Stimulated activated memory B cell treated with anti-CD40 and anti-IgM and Interleukin-4, amounts not matched to agents 10 μg/mL and 1 μg/mL and 100 μg/mL, for 72 hours (primary cell): ENCODE measurements at places on chromosomes 7 and 10.

DNA sequence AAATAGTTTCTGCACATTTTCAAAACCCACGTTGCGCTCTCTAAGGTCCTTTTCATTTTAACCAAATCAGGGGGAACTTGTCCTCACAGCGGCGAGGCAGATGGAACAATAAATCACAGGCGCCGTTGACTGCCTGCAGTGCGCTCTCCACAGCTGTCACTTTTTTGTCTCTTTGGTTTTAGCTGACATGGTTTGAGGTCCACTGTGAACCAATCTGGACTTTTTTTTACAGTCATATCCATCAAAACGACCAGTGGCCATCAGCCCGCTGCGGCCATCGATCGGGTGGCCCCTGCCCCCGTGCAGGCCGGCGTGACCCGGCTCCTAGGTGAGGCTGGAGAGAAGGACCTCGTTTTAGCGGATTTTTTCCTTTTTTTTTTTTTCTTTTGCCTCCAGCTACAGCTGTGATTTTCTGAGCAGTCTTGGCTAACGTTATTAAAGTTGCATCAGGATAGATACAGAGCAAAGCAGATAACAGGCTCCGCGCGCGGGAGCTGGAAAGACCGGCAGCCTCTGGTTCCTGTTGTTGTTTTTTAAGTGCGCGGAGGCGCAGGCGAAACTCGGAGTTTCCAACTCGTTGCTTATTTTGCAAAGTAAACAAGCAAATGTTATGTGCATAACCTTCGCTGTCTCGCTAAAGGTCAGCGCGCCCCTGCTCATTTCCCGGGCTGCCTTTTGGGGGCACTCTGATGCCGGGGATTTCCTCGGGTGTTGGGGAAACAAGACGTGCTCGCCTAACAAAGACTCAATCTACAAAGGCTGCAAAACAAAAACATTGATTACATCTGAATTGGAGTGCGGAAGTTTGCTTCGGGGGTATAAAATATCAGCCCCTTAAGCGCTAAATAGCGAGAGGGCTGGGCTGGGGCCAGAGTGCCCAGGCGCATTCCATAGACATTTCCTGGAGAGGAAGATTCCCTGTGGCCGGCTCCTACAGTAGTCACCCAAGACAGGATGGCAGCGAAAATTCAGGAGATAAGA, 414.8 kb upstream of the MKI67 start:
- no peak for ATAC-seq

DNA sequence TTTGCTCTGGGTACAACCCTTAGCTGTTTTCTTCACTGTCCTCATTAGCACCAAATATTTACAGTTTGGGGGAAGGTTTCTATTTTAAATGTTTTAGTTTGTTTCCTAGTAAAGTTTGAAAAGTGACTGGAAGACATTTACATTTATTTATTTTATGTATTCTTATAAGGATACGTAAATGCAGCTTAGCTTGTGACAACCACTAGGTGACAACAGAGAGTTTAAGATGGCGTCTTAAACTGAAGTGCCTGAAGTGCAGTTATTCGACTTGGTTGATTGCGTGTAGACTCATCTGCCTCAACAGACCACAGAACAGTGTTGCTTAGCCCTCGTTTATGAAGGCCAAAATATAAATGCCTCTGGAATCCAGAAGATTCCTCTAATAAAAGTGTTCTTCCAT, 378.2 kb upstream of the MYO3A start:
- no peak for ATAC-seq

GRCh38 chr10:43128958-43129706, 9.1 kb upstream of the CSGALNACT2 start:
- ATAC-seq: peak; percentile 71

DNA sequence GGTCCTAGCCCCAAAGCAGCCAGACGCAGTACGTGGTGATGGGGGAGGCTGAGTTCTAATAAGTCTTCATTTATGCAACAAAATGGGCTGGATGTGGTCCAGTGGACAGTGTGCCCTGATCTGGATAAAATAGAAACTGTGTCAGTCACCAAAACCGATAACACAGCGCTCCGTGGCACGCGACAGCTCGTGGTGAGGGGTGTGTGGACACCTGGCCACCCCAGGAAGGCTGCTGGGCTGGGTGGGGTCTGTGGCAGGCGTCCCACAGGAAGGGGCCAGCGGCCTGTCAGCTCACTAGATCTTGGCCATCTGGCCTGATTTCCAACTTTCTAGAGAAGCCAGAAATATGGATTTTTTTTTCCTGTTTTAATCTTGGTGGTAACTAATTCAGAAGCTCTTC, 17.0 kb downstream of the FAM20C start:
- no peak for ATAC-seq

DNA sequence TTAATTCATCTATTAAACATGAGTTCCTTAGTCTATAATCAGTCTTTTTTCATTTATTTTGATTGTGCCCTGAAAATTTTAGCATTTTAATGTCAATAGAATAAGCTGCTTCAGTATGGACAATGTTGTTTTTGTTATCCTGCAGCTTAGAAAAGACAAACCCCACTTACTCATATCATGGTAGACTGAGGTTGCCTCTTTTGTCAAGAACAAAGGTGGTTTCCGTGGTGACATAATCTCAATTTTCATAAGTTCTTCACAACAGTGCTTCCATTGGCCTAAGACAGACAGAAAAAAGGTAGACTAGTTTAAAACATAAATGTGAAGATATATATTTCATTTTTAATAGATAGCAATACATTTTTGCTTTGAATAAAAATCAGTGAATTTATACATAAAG, 69.1 kb downstream of the RTKN2 start:
- no peak for ATAC-seq

DNA sequence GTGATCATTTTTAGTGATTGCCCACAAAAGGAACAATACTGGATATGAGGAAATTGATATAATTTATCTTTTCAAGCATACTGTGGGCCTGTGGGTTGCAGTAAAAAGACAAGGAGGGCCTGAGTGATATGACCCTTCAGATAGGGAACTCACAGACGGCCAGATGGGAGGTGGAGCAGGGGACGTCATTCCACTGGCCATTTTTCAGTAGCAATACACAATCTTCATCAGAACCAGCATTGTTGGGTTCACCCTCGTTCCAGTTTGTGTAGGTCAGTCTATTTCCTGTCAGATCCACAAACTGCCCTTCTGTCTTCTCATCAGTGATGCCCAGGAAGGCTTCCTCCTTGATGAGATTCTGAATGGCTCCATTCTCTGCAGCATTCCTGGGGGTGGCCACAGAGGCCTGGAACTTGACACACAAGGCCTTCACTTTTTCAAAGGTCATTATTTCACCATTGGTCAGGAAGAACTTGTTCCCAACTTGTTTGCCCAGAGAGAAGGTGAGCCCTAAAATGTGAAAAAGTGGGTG, 4.5 kb downstream of the MBL2 start:
- no peak for ATAC-seq

- no peak for ATAC-seq
Observed at GRCh38 chr7:111498391-111499007, 63.8 kb downstream of the IMMP2L start.

DNA sequence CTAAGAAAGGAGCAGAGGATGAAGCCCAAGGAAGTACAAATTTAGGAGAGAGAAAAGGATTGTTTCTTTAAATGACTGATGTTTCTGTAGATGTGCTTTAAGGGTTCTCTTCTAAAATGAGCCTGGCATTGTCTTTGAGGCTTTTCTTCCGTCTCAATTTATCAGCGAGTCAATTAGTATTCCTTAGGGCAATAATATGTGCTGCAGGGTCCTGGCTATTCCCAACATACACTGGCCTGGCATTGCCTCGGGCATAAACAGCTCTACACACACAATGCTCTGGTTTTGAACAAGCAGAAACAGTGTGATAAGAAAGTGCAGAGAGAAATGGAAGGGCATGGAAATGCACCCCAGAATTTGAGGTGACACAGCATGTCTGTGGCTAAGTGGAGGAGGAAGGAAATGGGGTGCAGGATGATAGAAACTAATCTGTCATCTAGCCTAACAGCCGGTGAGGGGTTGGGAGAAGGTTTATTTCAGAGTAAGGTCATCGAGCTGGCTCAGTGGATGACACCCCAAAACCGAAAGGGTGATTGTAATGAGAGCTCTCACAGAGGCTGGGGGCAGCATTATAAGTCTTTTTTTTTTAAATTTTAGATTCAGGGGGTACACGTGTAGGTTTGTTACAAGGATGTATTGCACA, 67.5 kb upstream of the ARHGAP21 start:
- ATAC-seq: no peak

DNA sequence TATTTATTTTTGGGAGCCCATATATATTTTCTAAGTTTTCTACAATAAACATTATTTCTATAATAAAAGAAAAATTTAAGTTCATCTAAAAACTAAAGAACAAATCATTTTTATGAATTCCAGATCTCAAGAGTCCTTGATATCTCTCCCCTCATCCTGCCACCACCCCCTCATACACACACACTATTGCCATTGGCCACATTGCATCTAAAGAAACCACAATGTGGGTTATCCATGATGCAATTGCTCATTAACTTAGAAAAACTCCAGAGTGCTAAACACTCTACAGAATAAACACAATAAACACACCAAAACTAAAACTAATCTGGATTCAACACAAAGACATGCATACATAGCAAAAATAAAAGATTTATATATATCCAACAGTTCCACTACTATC, 37.8 kb downstream of the FAM13C start:
- no peak for ATAC-seq

DNA sequence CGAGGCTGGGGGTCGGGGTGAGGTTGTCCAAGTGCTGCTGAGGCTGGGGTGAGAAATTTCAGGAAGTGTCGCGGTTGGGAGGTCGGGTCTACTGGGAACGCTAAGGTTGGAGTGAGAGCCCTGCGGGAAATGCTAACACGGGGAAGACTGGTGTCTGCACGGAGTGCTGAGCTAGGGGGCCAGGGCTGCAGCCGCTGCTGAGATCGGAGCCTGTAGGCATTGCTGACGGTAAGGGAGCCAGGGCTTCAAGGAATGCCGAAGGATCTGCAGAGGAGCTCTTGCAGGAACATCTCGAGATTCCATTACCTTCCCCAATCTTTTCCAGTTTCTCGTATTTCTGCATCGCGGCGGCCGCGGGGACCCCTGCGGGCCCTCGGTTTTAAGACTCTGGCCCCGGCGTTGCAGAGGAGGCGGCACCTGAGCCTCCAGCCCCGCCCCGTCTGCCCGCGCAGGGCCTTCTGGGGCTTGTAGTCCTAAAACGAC, at the start of gene CDK5:
Gene CDK5, minus strand, starts transcription at position 392 of the 483 bp plus-strand sequence. Its CDS starts 49 bp downstream, at position 343.
- ATAC-seq: peak; percentile 0
